RWPE2 (cell line): ENCODE measurements at places on chromosomes 1 and 21.

GRCh38 chr1:226476648-226477319 is 68.9 kb upstream of the PARP1 start:
- no peak for DNase-seq

GRCh38 chr1:170692866-170693575 is 29.1 kb downstream of the PRRX1 start:
- DNase-seq: no peak

- DNase-seq: no peak
Observed at GRCh38 chr21:35506771-35507170, 457.7 kb upstream of the RUNX1 start.

GRCh38 chr1:121519042-121519755 is 334.4 kb downstream of the SRGAP2C start:
- DNase-seq: peak; percentile 81

DNA sequence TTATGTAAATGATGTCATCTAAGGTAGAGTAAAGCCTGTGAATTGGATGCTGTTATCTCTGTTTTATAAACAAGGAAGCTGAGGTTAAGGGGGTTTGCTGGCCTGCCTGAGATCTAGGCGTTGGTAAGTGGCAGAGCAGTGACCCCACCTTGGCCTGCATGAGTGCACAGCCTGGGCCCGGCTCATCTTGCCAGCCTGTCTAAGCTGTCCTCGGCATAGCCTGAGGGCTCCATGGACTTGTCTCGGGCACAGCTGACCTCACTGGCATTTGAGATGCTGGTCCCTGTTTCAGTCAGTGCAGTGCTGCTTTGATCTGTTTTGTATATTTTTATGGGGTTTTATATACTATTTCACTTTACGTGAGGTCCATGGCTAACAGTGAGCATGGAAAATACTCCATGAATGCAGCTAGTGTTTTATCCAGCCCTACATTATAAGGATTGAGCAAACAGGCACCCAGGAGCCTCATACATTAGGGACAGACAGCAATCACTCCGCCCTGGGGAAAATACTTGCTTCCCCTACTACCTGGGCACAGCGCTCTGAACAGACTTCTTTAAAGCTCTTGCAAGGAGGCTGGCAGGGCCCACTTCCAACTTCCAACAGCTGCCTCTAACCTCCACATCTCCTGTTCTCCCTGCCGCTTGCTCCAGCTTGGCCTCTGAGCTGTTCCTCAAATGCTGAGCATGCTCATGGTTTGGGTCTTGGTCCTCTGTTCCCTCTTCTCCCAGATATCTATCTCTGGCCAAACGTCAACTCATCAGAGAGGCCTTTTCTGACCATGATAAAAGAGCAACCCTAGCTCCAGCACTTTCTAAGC is 150.6 kb upstream of the HMGB4 start:
- DNase-seq: no peak

- no peak for DNase-seq
Observed at GRCh38 chr1:187924252-187924651, 1095.5 kb downstream of the PLA2G4A start.

DNA sequence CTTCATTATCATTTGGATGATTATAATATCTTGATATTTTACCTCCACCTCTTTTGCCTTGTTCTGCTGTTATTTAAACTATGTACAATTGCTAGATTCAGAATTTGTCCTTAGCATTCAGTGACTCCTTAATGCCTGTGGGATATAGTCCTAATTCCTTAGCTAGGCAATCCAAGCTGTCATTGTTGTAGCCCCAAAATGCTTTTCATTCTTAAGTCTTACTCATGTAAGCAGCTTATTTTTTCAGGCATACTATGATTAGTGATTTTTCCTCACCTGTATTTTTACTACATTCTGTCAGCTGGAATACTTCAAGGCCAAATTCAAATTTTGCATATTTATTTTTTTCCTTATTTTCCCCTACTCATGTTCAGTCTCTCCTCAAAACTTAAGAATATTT is 13.4 kb downstream of the PKN2 start:
- no peak for DNase-seq

GRCh38 chr1:52613636-52614373 is 11.6 kb downstream of the GPX7 start:
- DNase-seq: no peak

- no peak for DNase-seq
Observed at GRCh38 chr1:14599183-14599791, 802 bp downstream of the KAZN start.

DNA sequence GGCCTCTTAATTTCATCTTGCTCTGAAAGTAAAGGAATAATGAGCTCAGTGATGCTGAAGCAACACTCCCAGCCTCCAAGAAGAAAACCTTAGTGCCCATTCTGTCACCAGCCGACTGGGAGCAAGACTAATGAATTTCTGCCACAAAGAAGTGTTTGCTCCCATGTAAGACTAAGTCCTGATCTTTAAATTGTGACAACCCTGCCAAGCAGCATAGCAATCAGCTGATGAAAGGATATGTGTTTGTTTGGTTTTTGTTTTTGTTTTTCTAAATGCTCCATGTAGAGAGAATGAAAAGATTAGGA is 113.7 kb upstream of the PALMD start:
- DNase-seq: no peak

DNA sequence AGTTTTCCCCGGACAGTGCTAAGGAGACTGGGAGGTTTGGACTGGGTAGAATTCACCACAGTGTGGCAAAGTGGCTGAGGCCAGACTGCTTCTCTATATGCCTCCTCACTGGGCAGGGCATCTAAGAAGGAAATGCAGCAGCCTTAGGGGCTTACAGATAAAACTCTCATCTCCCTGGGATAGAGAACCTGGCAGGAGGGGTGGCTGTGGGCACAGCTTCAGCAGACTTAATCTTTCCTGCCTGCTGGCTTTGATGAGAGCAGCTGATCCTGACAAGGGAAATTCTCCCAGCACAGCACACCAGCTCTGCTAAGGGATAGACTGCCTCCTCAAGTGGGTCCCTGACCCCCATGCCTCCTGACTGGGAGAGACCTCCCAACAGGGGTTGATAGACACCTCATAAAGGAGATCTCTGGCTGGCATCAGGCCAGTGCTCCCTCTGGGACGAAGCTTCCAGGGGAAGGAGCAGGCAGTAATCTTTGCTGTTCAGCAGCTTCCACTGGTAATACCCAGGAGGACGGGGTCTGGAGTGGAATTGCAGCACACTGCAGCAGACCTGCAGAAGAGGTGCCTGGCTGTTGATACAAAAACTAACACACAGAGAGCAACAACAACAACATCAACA is 25.2 kb downstream of the KIFAP3 start:
- DNase-seq: no peak

DNA sequence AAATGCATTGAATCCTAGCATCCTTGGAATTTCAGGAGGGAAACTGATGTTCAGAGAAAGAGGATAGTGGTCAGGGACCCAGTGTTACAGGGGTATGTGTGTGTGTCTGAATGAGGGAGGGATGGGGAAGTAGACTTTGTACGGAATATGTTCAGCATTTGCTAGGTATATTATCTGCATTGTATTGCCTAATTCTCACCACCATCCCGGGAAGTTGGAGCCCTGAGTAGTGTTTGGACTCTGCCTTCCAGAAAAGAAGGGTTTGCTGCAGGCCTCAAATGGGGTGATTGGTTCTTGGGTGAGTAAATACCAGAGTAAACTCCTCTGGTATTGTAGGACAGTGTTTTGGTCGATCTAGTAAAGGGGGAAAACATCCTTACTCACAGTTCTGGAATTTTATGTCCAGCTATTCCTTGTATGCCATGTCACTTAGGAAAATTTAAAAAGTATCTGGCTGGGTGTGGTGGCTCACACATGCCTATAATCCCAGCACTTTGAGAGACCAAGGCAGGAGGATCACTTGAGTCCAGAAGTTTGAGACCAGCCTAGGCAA is 7.1 kb upstream of the ZNF496 start:
- DNase-seq: no peak

DNA sequence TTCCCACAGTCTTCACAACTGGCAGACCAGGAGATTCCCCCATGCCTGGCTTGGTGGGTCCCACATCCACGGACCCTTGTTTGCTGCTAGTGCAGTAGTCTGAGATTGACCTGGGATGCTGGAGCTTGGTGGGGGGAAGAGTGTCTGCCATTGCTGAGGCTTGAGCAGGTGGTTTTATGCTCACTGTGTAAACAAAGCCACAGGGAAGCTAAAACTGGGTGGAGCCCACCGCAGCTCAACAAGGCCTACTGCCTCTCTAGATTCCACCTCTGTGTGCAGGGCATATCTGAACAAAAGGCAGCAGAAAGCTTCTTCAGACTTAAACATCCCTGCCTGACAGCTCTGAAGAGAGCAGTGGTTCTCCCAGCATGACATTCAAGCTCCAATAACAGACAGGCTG is 177.3 kb upstream of the ETV3 start:
- no peak for DNase-seq

- DNase-seq: no peak
Observed at GRCh38 chr1:231600458-231600976, 26.1 kb upstream of the DISC1 start.
